WERI-Rb-1 (cell line): ENCODE measurements at places on chromosomes 12 and 14.

GRCh38 chr12:2664721-2665577 is 129.8 kb upstream of the FKBP4 start:
- DNase-seq, result no peak

DNA sequence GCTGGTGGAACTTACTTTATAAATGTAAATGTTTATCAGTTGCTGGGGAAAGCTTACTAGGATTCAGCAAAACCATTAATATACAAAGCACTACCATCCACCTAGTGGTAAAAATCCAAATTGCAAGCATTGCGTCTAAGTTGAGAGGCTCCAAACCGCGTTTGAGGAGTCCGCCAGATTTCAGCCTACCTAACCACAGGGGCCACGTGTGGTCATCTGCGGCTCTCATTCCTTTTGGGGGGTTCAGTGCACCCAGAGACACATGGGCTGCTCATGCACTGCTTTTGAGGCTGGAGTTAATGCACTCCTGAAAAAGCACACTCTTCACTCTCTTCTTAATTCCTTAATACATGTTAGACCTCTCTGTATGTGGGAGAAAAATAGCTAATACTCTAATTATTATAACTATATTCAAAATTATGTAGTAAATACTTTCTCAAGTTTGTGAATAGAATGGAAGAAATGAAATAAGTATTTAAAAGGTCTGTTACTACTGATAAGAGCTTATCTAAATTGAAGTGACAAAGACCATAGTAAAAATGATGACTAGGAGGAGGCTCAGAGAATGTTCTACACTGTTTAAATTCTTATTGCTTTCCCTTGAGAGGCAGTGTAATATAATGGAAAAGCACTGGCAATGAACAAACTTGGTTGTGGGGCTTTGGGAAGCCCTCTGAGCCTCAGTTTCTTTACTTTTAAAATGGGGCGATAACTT is 41.4 kb upstream of the MANSC4 start:
- DNase-seq, result peak; percentile 39

DNA sequence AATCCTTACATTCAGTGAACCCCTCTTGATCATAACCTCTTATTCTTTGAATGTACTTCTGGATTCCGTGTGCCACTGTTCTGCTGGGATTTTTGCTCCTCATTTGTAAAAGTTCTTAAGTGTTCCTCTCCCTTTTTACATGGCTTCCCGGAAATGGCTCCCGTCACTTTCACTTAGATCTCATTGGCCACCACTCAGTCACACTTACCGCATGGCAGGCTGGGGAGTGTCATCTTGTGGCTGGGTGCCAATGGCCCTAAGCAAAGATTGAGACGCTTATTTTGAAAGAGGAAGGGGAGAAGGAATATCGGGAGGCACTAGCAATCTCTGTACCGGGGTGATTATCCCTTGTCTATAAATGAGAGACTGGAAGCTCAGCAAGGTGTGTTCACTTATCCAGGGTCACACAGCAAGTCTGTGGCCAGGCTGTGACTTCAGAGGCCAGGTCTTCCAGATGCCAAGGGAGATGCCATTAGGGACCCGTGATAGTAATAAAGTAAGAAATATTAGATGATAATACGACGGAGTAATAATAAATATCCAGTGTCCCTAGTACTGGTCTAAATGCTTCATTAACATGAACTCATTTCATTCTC is 68.8 kb downstream of the RNFT2 start:
- DNase-seq, result no peak

DNA sequence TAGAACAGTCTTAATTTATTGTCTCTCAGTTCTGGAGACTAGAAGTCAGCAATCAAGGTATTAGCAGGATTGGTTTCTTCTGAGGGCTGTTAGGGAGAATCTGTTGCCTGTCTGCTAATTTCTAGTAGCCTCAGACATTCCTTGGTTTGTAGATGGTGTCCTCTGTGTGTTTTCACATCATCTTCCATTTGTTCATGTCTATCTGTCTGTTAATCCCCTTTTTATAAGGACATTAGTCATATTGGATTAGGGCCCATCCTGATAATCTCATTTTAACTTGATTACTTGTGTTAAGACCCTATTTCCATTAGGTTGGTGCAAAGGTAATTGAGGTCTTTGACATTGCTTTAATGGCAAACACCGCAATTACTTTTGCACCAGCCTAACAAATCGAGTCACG is 34.3 kb downstream of the TBC1D15 start:
- DNase-seq, result peak; percentile 47

DNA sequence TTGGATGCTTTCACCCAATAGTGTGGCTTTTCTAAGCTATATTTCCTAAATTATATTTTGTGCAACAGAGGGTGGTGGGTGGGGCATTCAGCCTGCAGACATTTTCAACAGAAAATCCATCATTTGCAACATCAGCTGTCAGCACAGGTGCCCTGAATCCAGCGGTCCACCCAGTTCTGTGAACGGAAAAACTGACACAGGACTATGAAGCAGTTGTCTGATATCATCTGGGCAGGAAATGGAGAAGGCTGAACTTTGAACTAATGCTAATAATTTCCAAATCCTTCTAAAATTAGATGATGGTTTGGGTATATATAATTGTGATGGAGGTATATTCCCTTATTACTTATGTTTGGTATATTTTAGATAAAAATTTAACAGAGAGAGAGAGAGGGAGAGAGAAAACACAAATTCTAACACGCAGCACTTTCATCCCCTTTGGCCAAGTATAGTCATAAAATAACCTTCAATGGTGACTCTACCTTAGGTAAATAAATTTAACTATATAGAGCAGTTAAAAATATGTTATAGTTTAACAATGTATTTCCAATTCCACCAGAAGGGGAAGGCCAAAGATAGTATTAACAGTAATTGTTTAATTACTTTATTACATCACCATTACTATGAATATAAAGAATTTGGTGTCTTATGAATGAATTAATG is 58.3 kb upstream of the PTPRB start:
- no peak for DNase-seq

DNA sequence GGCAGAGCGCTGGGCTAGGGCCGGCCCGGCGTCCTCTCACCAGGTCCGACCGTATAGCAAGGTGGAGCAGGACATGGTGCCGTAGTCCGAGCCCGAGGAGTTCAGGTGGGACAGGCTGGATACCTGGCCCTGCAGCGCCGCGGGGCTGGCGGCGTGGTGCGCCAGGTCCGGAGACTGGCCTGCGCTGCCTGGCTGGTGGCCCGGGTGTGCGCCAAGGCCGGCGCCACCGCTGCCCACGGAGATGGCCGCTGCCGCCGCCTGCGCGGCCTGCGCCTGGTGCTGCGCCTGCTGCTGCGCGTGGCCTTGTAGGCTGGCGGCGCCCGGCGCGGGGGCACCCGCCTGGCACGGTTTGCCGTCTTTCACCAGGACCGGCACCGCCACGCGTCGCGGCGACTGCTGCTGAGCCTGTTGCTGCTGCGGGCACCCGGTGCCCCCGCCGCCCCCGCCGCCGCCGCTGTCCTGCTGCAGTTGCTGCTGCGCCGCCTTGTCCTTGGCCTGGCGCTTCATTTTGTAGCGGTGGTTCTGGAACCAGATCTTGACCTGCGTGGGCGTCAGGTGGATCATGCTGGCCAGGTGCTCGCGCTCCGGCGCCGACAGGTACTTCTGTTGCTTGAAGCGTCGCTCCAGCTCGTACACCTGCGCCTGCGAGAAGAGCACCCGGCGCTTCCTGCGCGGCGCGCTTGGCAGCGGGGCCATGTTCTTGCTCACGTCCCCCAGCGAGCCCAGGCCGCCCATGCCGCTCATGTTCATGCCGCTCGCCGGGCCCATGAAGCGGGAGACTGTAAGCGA is 2.6 kb downstream of the NKX2-1 start:
- no peak for DNase-seq
